ENCODE measurements at places on chromosomes 6 and 20.

DNA sequence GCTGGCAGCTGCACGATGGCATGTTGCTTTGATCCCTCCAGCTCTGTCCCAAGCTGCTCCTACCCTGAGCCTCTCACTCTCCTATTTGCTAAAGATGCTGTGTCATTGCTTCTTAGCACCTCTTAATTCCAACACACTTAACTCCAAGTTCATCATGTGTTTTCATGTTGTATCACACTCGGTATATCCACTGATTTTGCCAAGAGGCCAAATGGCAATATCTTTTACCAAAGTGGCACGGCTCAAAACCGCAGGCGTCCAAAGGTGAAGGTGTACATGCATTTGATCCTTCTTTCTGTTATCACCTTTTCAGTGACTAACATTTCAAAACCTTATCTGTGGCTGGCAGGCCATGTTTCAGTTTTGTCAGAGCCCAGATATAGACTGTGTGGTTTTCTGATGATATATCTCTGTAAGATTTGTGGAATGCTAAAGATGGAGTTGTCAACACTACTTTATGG, 217.0 kb downstream of the TBX18 start:
- no peak for DNase-seq

GRCh38 chr6:168410035-168410434, 30.9 kb upstream of the SMOC2 start:
- no peak for DNase-seq

DNA sequence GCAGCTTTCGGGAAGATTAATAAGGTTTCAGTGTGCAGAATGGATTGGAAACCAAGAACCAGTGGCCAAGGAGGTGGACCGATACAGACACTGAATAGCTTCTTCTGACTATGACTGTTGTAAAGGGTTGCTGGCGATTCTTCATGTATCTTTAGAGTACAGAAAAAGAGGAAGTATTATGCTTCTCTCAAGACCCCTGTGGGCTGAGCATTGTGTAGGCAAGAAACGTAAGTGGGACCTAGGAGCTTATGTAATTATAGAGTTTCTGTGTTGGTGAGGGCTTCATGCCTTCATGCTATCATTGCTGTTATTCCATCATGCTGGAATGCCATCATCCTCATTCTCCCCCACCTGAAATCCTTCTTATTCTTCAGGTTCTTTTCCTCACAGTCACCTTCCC, 105.4 kb upstream of the AKIRIN2 start:
- no peak for DNase-seq

GRCh38 chr6:53793318-53794136, 1.3 kb upstream of the LRRC1 start:
- DNase-seq: peak; percentile 33

DNA sequence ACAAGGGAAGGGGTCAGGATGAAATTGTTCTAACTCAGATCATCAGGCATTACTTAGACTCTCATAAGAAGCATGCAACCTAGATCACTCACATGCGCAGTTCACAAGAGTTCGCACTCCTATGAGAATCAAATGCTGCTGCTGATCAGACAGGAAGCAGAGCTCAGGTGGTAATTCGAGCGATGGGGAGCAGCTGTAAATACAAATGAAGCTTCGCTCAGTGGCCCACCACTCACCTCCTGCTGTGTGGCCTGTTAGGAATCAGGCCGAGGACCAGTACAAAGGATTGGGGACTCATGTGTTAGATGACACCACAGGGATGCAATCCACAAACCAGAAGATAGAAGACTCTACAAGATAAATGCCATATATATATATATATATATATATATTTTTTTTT, 31.5 kb upstream of the TOP1 start:
- DNase-seq: no peak

- DNase-seq: no peak
Observed at GRCh38 chr6:166579237-166579850, 7.1 kb downstream of the RAMACL start.

- DNase-seq: no peak
Observed at GRCh38 chr6:18265787-18266522, 1.6 kb upstream of the DEK start.

GRCh38 chr20:40583205-40583604, 105.8 kb downstream of the MAFB start:
- DNase-seq: no peak

DNA sequence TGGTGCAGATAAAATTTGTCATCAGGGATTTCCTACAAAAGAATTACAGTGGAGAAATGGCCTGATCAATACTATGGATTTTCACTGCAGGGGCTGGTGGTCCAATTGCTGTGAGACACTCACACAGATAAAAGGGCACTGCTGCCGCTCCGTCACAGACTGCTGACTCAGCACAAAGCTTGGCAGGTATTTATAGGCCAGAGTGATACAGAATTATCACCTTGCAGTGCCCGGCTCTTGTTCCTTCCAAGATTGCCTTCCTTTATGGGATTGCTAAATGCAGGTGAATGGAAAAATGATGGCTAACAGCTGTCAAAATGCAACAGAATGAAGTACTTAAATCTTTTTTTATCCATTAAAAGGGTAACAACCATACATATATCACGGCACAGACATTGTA, 247.8 kb upstream of the ZFP64 start:
- DNase-seq: no peak

DNA sequence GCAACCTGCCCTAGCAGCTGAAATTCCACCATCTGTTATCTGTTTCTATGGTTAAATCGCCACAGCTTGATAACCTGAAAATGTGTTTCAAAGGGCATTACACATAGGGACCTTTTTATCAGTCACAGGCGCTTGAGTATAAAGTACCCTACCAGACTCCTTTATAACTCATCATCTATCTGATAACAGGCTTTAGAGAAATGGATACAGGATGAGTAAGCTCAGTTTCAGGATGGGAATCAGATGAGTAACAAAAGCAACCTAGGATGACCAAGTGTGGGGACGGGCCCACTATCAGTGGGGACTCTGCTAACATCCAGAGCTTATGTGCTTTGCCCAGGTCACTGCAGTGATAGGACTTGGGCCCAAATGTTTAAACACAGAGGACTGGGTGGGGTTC, 75.6 kb downstream of the PRND start:
- DNase-seq: no peak

GRCh38 chr6:164578616-164579015, 730.8 kb downstream of the C6orf118 start:
- DNase-seq: no peak

- DNase-seq: no peak
Observed at GRCh38 chr20:40941133-40941610, 87.5 kb upstream of the TOP1 start.

DNA sequence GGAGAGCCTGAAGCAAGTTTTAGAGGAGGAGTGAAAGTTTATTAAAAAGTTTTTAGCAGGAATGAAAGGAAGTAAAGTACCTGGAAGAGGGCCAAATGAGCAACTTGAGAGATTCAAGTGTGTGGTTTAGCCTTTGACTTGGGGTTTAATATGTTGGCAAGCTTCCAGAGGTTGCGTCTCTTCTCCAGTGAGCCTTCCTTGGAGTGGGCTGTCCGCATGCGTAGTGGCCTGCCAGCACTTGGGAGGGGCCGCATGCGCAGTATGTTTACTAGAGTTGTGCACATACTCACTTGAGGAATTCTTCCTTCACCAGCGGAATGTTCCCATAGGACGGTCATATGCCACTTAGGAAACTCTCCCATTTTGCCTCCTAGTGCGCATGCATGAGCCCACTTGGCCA, 235.2 kb downstream of the ALDH8A1 start:
- DNase-seq: no peak

GRCh38 chr6:142518126-142518525, 216.3 kb downstream of the ADGRG6 start:
- DNase-seq: no peak

DNA sequence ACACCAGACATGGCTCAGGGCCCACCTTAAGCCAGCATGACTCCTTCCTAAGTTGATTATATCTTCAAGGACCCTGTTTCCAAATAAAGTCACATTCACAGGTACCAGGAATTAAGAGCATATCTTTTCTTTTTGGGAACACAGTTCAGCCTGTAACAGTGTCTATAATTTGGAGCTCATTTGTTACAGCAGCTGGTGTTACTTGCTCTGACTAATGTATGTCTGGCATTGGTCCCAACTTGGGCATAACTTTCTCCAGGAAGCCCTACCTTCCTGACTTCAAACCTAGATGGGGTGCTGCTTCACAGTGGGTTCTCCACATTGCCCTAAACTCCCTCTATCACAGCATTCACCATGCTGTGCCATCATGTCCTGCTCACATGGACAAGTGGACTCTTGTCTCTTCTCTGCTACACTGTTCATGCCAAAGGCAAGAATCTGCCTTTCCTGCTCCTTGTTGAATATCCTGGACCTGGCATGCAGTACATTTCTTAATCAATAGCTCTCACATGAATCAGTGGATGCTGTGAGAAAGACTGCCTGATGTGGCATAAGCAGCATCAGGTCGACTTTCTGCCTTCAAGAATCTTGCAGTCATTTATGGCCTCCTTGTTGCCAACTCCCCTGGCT, 117.4 kb upstream of the FOXA2 start:
- no peak for DNase-seq

DNA sequence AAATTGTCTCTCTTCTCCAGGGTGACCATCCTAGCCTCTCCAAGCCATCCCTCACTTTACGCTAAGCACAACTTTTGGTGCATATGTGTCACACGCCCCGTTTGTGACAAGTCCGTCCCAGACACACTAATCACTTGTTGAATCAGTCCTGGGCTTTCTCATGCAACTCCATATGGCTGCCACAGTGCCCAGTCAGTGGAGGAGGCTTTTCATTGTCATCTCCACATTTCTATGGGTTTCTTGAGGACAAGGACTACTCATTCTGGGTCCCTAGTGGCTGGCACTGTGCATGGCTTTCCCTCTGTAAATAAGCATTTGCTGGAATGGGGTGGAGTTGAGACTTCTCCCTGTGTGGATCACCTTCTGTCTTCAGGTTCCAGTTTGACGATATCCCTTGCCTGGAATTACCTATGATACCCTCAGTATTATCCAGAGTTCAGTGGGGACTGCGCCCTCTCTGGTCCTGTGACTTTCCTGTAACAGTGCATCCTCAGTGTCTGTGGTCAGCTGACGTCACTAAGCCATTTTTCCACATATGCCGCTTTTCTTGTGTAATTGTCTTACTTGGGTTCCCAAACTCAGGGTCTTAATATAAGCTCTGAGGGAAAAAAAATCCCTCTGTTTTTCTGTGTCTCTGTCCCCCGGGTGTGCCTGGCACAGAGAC, 59.8 kb upstream of the MYL9 start:
- no peak for DNase-seq

DNA sequence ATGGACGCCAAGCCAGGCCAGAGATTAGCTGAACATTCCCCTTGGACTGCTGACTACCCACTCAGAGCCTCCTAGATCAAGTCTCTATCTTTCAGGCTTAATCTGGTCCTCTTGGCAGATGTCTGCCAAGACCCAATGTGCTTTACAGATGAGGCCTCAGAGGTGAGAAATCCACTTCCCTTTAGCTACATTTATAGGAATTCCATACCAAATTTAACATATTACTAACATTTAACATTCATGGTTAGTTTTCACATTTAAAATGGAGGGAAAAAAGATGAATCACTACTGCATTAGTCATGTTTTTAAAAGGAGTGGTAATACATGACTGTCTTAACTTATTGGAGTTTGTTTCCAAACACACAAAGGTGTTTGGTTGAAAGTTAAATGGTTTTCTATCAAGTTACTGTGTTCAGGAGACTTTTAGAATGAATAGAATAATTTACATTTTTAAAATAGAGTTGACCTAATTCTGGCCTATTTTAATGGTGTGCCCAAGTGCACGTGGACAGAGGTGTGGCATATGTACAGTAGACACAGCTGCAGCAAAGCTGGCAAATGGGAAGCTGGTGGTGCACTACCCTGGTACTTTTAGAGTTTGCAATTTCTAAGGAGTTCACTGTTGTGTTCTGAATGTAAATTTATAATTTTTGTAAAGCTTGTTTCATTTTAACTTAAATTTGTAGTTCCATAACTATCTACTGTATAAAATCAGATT, 41.9 kb upstream of the CALHM6 start:
- DNase-seq: no peak

GRCh38 chr20:1941226-1941625, 46.0 kb downstream of the SIRPA start:
- no peak for DNase-seq

DNA sequence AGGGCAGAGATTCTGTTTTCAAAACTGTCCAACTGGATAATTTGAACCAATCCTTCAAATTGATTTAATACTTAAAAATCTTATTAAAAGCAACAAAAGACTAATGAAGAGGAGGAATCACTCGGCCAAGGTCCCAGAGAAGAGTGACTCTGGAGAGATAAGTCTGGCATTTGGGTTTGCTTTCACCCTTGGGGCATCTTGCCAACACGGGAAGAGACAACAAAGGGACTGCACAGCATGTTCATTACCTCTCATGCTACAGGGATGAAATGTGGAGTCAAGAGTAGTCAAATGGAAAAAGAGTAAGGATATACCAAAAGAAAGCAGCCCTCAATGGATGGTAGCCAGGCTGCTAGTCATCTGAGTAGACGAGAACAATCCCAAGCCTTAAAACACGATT, 68.2 kb downstream of the KHDRBS2 start:
- DNase-seq: no peak

GRCh38 chr20:29300579-29301551, 1956.6 kb upstream of the DEFB115 start:
- DNase-seq: no peak

GRCh38 chr20:59086923-59087322, 44.3 kb upstream of the PRELID3B start:
- DNase-seq: no peak

GRCh38 chr6:46210294-46210693, 39.5 kb upstream of the ENPP5 start:
- no peak for DNase-seq

DNA sequence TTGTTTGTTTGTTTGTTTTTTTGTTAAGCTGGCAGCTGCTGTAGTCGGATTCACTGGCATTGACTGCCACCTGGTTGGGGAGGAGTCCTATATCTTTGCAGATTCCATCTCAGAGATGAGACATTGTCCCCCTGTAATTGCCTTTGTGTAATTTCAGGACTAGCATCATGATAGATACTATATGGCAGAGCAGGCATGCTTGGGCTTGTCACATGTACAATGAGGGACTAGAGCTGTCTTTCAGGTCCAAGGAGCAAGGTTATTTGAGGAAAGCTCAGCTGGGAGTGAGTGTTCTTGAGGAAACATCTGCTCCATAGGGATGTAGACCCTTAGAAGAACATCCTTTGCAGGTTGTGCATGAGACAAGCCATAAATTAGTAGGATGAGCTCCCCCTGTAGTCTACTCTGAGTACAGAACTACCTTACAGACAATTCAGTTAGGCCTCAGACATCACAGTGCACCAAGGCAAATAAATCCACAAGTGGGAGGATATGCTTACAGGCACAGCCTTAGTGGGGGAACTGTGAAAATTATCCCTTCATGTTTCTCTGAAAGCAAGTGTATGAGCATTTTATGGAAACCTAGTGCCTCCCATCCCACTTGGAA, 62.1 kb downstream of the BMP2 start:
- no peak for DNase-seq

- no peak for DNase-seq
Observed at GRCh38 chr6:127939442-127940066, 38.7 kb upstream of the THEMIS start.

- no peak for DNase-seq
Observed at GRCh38 chr6:125955973-125956372, 597 bp upstream of the HINT3 start.

Data from CD4-positive, alpha-beta T cell treated with Interleukin-6 for 4 hours (primary cell).